ENCODE measurements at places on chromosomes 12 and 14.

DNA sequence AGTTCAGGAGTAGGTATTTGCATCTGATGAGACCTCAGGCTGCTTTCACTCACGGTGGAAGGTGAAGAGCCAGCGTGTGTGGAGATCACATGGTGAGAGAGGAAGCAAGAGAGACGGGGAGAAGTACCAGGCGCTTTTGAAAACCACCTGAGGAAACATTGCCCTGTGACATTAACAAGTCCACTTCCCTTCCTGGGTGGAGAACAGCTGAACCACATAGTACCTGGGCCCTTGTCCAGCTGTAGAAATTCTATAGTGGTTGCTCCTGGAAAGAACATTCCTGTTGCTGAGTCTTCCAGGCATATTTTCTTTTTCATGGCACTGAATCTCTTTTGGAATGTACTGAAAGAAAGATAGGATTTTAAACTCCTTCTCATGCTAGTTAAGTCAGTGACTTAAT lies 87.3 kb upstream of the RIN3 start:
- DNase-seq, result peak; percentile 54

GRCh38 chr14:36511981-36512584 lies 7.9 kb downstream of the NKX2-1 start:
- no peak for DNase-seq

- no peak for DNase-seq
Observed at GRCh38 chr12:5507401-5507935, 75.6 kb downstream of the NTF3 start.

DNA sequence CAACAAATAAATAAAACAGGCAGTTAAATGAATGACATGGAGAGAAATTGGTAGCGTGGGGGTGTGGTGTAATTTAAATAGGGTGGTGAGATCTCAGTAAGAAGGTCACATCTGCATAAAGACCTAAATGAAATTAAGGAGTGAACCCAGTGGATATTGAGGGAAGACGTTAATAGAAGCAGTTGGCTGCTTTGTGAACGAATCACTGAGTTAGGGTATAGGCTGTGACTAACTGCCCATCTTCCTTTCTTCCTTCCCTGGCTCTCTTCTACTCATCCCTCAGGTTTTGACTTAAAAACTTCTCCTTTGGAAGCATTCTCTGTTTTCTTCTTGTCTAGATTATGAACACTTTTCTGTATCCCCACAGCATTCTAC lies 64.7 kb downstream of the BTG1 start:
- DNase-seq, result peak; percentile 73

GRCh38 chr12:120099738-120100137 lies 16.8 kb downstream of the RAB35 start:
- no peak for DNase-seq

GRCh38 chr14:64763801-64764621 lies 59.8 kb downstream of the PLEKHG3 start:
- DNase-seq, result peak; percentile 81

DNA sequence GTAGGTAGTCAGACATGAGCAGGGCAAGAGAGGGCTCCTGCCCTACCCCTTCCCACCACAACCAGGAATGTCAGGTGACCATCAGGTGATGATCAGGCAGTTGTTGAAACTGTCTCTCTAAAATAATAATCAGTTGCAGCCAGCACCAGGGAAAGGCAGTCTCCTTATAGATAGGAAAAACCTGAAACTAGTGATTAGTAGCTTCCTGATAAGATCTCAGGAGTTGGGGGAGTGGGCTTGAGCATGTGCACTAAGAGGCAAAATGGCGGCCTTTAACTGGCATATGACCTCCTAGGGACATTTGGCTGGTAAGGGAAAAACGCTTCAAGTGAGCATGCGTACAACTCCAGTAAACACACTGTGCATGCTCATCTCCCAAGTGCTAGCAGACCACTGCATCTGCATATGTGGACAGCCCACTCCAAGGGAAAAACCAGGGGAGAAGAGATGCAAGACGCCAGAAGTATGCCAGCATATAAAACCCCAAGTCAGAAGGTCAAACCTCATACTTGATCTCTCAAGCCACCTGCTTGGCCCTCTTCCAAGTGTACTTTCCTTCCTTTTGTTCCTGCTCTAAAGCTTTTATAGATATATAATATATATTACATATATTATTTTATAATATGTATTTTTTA lies 37.1 kb downstream of the TGFB3 start:
- DNase-seq, result no peak

- DNase-seq, result peak; percentile 45
Observed at GRCh38 chr12:122322501-122322900, 56.2 kb upstream of the VPS33A start.

- DNase-seq, result no peak
Observed at GRCh38 chr12:2627835-2628191, 167.0 kb upstream of the FKBP4 start.

DNA sequence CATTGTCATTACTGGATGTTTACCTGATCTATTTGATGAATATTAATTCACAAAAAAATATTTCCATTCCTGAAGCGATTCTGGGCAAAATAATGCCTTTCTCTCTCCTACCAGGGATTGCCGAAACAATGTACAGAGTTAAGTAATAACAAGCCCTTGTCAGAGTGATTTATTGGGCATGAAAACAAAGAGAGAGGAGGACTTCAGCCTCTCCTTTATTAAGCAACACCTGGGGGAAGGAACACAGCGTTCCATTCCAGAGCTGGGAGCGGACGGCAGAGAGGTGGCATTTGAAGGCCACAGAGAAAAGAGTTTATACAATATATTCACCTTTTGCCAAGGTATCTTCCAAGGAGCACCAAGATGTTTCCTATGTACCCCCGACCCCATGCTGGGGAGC lies 165.8 kb downstream of the KSR2 start:
- no peak for DNase-seq

- no peak for DNase-seq
Observed at GRCh38 chr14:75851574-75851866, 130.3 kb downstream of the TGFB3 start.

GRCh38 chr12:47234576-47235141 lies 154.9 kb upstream of the AMIGO2 start:
- DNase-seq, result no peak

- no peak for DNase-seq
Observed at GRCh38 chr12:537772-538171, 78.0 kb downstream of the B4GALNT3 start.

DNA sequence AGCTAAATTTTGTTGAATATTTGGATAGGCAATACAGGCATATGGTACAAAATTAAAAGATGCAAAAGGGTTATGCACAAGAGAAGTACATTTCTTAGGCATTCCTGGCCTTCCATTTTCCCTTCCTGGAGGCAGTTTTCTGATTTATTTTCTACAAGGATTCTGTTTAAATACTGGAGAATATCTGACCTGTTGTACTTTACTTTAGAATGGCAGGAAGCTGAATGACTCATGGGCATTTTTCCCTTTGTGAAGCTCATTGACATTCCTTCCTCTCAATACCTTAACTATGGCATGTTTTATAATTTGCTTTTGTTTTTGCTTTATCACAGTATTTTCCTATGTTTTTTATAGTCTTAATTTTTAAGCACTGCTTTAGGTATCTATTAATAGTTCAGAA lies 62.7 kb downstream of the RCOR1 start:
- DNase-seq, result peak; percentile 64

- peak; percentile 39 for DNase-seq
Observed at GRCh38 chr12:2291182-2291832, 238.5 kb downstream of the CACNA1C start.

DNA sequence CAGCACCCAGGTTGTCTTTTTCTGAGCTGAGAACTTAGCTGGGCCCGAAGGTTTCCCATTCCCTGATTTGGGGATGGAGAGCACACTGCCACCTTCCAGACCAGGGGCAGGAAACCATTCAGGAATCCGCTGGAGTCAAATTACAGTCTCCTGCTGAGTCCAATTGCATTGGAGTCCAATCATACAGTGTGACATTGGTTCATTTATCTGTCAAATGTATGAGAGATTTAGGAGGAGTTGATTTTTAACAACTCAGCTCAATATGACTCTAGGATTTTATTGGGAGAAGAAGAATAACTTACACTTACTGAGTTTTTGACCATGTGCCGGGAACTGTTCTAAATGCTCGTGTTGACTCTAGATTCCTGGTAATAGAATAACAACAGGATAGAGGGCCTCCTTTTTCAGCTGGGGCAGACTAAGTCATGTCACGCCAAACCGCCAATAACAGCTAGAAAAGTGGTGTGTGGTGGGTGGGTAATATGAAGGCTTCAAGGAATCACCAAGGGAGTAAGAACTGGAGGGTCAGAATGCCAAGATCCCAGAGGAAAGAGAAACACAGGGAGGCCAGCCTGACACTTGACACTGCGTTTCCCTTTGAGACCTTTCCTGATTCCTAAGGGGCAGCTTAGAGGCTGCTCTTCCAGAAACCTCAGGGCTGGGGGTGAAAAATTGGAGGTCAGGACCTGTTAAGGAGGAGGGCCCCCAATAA lies 11.5 kb downstream of the SYNDIG1L start:
- peak; percentile 19 for DNase-seq
